ENCODE measurements at places on chromosomes 16 and 17.

- DNase-seq: no peak
Measured at GRCh38 chr17:19343256-19343630, 19.3 kb downstream of the B9D1 start.

DNA sequence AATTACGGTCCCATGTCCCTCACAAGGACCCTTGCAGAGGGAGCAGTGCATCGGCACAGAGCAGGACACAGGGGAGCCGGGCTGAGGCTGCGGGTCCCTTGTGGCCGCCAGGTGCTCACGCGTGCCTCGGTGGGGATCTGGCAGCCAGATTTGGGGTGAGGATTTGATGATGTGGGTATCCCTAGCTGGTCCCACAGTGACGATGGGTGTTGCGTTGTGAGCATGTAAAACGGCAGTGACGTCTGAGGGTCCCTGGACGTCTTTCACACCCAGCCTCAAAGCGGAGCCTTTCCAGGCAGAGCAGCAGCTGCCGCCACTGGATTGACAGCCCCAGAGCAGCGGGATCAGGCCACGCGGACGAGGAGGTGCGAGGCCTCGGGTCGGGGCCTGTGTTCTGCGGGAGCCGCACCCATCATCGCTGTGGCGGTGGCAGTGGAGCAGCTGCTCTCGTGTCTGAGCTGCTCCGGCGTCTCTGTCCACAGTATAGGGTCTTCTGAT lies 54.6 kb downstream of the WDR45B start:
- DNase-seq: no peak

GRCh38 chr16:26950636-26951035 lies 116.1 kb upstream of the C16orf82 start:
- no peak for DNase-seq

DNA sequence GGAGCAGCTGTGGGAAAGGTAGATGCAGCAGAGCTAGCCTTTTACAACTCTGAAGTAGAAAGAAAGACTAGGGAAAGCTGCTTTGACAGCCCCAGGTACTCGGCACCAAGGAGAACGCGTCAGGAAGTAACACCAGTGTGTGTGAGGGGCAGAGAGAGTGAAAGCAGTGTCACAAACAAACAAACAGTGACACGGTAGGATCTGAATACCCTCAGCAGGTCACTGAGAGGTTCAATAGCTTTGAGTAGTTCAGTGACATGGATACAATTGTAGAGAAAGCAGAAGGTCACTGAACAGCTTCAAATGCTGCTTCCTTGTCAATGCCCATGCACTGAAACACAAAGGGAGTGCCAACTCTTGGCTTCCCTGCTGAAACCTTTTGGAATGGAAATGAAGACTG lies 150.3 kb upstream of the C17orf78 start:
- DNase-seq: no peak

GRCh38 chr17:14042411-14042810 lies 26.9 kb upstream of the COX10 start:
- DNase-seq: no peak

All from stimulated activated CD8-positive, alpha-beta memory T cell treated with anti-CD3 and anti-CD28 coated beads, Interleukin-4, amount 100 ng/mL, for 4 hours (primary cell).